Left lobe of liver (tissue), 2 donors: ENCODE measurements at places on chromosomes 13 and 19. TPM values are rescaled to one million over a fixed set of nuclear protein-coding genes. Genes with fewer than 3 reads are reported as not detected.

Gene IL4I1
- 0.13 TPM for total RNA-seq

DNA sequence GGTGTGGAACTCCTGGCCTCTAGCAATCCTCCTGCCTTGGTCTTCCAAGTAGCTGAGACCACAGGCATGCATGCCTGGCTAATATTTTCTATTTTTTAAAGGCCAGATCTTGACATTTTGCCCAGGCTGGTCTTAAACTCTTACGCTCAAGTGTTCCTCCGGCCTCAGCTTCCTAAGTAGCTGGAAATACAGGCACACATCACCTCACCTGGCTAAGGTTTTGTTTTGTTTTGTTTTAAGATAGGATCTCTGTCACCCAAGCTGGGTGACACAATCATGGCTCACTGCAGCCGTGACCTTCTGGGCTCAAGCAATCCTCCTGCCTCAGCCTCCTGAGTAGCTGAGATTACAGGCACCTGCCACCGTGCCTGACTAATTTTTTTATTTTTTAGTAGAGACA lies 5.5 kb upstream of the RLN3 start:
- no peak for DNase-seq

Gene KLK11
- total RNA-seq: not detected

DNA sequence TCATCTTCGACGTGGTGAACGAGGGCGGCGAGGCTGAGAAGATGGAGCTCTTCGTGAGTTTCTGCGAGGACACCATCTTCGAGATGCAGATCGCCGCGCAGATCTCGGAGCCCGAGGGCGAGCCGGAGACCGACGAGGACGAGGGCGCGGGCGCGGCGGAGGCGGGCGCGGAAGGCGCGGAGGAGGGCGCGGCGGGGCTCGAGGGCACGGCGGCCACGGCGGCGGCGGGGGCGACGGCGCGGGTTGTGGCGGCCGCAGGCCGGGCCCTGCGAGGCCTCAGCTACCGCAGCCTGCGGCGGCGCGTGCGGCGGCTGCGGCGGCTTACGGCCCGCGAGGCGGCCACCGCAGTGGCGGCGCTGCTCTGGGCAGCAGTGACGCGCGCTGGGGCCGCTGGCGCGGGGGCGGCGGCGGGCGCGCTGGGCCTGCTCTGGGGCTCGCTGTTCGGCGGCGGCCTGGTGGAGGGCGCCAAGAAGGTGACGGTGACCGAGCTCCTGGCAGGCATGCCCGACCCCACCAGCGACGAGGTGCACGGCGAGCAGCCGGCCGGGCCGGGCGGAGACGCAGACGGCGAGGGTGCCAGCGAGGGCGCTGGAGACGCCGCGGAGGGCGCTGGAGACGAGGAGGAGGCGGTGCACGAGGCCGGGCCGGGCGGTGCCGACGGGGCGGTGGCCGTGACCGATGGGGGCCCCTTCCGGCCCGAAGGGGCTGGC lies 52.6 kb downstream of the MAP4K1 start:
- no peak for DNase-seq

Gene CYTH2
- total RNA-seq: 13.9 TPM

Gene LGALS14
- total RNA-seq: not detected

- no peak for DNase-seq
Measured at GRCh38 chr13:48826039-48826438, 149.7 kb upstream of the FNDC3A start.

GRCh38 chr13:50810998-50811397 lies 32.5 kb downstream of the DLEU7 start:
- DNase-seq: no peak

GRCh38 chr13:37273836-37274235 lies 168.4 kb upstream of the CSNK1A1L start:
- no peak for DNase-seq
